Stimulated activated CD4-positive, alpha-beta T cell treated with anti-CD3 and anti-CD28 coated beads, TNF-alpha, amount 100 ng/mL, for 1 hour (primary cell): ENCODE measurements at places on chromosomes 12 and 14.

DNA sequence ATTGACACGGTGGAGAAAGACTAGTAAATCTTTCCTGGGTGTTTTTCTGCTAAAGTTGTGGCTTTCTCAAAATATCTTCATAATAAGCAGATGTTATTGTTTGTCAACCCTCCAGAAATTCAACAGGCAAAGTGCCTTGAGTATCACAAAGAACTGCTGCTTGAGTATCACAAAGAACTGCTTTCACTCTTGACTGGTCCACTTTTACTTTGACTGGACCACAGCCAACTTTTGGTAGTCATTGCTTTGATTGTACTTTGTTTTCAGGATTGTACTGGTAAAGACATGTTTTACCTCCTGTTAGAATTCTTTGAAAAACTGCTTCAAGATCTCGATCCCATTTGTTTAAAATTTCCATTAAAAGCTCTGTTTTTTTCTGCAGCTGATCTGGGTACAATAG is 62.6 kb downstream of the PDZRN4 start:
- no peak for DNase-seq

DNA sequence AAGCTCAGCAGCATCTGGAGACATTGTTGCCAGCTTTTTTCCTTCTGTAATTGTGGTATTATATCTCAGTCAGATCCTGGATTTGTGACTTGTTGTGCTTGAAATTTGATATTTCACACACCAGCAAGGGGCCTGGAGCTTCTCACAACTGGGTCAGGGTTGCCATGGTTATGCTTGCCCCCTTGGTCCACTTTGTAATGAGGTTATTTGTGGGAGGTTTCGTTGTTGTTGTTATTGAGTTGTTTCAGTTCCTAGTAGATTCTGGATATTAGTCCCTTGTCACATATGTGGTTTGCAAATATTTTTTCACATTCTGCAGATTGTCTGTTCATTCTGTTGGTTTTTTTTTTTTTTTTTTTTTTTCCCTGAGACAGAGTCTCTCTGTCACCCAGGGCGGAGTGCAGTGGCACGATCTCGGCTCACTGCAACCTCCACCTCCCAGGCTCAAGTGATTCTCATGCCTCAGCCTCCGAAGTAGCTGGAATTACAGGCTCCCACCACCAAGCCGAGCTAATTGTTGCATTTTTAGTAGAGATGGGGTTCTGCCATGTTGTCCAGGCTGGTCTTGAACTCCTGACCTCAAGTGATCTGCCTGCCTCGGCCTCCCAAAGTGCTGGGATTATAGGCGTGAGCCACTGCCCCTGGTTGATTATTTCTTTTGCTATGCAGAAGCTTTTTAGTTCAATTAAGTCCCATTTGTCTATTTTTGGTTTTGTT is 80.6 kb upstream of the ETV6 start:
- no peak for DNase-seq

DNA sequence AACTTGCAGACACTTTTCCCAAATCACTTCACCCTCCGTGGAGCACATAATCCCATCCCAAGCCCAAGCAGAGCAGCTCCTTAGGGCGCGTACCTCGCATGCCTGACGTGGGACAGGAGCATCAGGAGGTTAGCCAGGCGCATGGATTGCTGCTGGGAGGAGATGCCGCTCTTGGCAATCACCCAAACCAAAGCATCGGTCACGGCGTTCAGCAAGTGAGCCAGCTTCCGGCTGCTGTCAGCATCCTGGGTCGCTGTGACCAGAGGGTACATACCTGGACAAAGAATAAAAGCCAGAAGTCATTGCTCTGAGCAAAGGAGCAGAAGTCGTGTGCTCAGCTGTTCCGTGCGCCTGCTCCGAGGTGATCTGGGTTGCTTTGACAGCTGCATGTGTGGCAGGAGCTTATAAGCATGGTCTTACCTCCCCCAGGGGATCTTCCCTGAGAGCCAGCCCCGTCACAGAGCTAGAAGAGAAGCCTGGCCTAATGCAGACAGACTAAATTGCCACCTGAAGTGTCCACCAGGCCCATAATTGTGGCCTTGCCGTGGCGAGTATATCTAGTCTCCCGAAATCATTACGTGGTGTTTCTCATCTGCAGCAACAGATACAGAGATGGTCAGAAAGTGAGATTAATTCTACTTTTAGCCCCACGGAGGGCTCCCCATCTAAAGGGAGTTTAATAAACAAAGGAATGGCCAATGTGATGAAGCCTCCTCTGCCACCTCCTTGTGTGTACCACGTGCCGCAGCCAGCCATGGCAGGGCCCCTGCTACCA is 59.1 kb downstream of the ESR2 start:
- no peak for DNase-seq

GRCh38 chr12:32205731-32206130 is 99.1 kb downstream of the BICD1 start:
- no peak for DNase-seq

GRCh38 chr12:22533155-22533554 is 11.2 kb downstream of the C2CD5 start:
- no peak for DNase-seq

DNA sequence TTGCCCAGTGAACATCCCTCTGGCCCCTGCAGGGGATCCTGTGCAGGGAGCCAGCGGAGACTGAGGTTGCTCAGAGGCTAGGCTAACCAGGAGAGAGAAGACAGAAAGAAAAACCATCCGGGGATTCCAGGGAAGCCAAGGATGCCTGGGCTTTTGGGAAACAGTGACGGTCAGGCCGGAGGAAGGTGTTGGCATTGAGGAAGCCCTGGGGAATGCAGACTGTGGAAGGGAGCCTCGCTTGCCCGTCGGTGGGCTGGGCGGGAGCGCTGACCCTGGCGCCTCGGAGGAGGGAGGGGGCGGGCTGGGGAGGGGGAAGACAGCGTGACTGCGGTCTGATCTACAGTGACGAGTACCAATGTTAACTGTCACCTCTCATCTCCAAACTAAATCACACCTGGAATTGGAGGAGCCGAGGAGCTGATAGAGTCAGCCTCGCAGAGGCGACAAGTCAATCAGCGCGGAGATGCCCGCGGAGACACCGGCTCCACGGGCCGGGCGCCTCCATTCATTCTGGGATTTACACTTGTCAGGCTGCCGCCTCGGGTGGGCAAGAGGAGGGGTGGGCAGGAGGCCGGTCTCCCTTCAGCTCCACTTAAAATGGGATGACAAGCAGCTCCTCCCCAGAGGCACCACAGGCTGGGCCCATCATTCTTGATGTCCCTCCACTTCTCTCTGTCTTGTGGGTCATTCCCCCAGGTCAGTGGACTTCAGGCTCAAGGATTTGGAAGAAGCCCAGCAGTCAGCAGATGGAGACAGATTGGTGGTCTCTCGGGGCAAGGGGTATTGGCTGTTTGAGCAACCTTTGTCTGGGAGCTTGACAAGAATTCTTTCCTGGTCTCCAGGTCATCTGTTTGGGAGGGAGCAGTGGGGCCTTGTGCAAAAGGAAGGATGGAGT is 20.4 kb upstream of the GPATCH2L start:
- DNase-seq: no peak

- DNase-seq: no peak
These were observed 32.2 kb downstream of the SLC8A3 start for GRCh38 chr14:70156592-70156991.

GRCh38 chr12:74204236-74204635 is 333.4 kb upstream of the ATXN7L3B start:
- no peak for DNase-seq

- DNase-seq: no peak
These were observed 3.4 kb downstream of the PHC1 start for GRCh38 chr12:8917751-8918150.

- DNase-seq: no peak
These were observed 1.5 kb upstream of the PPP1CC start for GRCh38 chr12:110744151-110744571.

- no peak for DNase-seq
These were observed 37.3 kb upstream of the FERMT2 start for GRCh38 chr14:52988139-52988538.

- no peak for DNase-seq
These were observed 12.5 kb downstream of the EGLN3 start for GRCh38 chr14:33938131-33938949.

- DNase-seq: no peak
These were observed 66.0 kb upstream of the GALNT9 start for GRCh38 chr12:132395192-132395907.

GRCh38 chr14:74980731-74981461 is 21.8 kb upstream of the EIF2B2 start:
- DNase-seq: no peak

DNA sequence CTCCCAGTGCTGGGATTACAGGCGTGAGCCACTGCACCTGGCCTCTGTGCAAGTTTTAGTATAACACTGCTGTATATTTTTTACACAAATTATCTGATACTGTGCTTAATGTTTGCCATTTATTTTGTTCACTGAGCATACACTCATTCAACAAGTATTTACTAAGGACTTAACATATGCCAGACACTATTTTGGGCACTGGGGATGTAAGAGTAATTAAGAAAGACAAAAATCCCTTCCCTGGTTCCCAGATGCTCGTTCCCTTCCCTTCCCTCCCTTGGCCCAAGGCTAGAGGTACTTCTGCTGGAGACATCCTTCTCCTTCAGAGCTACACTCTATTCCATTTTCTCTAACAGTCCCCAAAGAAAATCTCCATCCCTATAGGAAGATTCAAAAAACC is 12.5 kb downstream of the CIT start:
- DNase-seq: no peak

DNA sequence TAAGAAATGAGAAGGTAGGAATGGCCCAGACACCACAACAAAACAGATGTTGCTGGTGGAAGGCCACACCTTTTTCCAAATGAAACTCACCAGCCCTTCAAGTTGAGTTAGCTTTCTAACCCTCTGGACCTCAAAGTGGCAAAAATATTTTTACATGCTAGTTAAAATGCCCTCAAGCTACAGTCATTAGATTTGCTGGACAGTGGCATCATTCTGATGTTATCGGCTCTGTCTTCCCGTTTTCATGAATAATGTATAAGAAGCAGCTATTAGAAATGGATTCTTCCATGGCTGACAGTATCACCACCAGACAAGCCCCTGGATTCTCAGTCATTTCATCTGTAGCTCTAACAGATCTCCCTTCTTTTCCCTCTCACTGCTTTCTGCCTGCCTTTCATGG is 37.1 kb upstream of the PLXNC1 start:
- DNase-seq: no peak
